ENCODE measurements at places on chromosomes 12 and 14.
A peak's percentile ranks its signal among the peaks of the same experiment; 100 is the strongest.

GRCh38 chr14:105143451-105144025 lies 25.0 kb downstream of the JAG2 start:
- no peak for DNase-seq

DNA sequence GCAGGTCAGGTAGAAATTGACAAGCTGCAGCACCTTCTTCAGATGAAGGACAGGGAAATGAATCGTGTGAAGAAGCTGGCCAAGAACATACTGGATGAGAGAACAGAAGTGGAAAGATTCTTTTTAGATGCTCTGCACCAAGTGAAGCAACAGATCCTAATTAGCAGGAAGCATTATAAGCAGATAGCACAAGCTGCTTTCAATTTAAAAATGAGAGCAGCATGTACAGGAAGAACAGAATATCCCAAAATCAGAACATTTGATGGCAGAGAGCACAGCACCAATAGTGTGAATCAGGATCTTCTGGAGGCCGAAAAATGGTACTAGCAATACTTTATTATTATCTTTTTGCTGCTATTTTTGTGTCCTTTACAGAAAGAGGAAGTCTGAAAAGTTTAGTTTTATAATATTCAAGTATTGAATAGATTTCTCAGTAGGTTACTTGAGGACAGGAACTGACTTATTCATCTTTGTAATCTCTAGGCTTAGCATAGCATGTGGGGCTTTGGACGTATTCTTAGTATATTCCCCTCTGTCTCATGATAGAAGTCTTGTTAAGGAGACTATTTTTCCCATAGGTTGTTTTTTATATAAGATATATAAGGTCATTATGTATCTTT lies 30.8 kb downstream of the BBOF1 start:
- no peak for DNase-seq

DNA sequence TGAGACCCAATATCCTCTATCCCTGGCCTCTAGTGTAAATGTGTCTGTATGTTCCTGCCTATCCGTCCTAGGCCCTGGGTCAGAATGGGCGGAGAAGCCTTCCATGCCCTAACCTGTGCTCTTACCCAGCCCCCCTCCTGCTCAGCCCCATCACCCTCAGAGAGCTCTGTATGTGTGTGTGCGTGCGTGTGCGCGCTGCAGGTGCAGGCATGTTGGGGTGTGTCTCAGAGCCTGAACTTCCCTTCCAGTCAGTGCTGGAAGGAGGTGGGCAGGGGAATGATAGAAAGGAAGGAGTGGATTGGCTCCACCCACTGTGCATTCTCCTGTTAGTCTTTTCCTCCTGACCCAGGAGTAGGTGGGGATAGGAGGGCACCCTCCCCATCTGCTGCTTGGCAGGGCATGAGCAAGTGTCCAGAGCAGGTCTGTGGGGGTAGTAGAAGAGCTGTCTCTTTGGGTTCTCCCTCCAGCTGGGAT lies 7.2 kb downstream of the NAB2 start:
- no peak for DNase-seq

- peak; percentile 40 for DNase-seq
These were observed 1.4 kb downstream of the LBHD2 start for GRCh38 chr14:103085106-103086091.

- no peak for DNase-seq
These were observed 72.8 kb upstream of the IFNG-AS1 start for GRCh38 chr12:67916266-67916970.

GRCh38 chr14:78401866-78402265 lies 231.7 kb downstream of the NRXN3 start:
- no peak for DNase-seq

GRCh38 chr12:24752763-24753462 lies 196.0 kb downstream of the BCAT1 start:
- no peak for DNase-seq

GRCh38 chr12:48189331-48190125 lies 6.1 kb downstream of the CCDC184 start:
- peak; percentile 85 for DNase-seq

DNA sequence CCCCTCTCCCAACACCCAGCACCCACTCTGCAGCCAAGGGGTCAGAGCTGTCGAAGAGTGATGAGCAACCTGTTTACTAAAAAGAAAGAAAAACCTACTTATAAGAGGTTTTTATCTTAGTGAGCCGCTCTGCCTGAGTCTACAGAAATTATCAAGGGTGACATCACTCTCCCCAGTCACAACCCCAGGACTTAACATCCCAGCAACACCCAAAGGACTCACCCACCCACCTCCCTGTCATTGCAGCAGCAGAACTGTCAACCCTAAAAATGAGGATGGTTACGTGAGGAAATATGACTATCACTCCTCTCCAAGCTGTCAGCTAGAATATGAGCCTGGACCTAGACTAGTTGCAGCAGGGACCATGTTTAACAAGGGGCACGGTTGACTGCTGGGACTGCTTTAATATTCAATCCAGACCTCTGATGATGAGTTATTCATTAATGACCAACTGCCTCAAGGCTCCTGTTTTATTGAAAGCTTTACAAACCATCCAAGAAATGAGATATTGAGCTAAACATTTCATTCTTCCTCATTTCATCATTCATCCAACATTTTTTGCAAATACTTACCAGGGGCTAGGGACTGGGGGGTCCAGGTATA lies 53.9 kb upstream of the FICD start:
- DNase-seq: no peak

GRCh38 chr12:65637774-65638173 lies 186.5 kb upstream of the HMGA2 start:
- DNase-seq: no peak

GRCh38 chr12:102249079-102249841 lies 51.6 kb upstream of the PMCH start:
- DNase-seq: no peak

GRCh38 chr12:57817261-57817989 lies 1.1 kb downstream of the AVIL start:
- no peak for DNase-seq
